ENCODE measurements at places on chromosomes 7 and 10.

- DNase-seq, result no peak
Observed at GRCh38 chr7:132321387-132321786, 254.9 kb downstream of the PLXNA4 start.

DNA sequence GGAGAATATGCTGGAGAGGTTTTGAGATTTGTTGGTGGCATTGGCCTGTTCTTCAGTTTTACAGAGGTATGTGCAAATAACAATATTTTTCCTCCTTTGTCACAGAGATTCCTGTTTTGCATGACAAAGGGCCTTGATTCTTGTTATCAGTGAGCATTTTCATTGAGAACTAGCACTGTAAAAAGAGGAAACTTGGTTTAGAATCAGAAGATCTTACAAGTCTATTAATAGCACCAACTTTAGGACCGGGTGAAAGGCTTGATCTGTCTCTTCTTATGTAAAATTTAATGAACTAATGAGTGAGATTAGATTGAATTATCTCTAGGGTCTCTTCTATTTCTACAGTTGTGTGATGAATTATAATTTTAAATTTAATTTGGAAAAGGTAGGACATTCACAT, 25.5 kb downstream of the TSPAN13 start:
- DNase-seq, result no peak

DNA sequence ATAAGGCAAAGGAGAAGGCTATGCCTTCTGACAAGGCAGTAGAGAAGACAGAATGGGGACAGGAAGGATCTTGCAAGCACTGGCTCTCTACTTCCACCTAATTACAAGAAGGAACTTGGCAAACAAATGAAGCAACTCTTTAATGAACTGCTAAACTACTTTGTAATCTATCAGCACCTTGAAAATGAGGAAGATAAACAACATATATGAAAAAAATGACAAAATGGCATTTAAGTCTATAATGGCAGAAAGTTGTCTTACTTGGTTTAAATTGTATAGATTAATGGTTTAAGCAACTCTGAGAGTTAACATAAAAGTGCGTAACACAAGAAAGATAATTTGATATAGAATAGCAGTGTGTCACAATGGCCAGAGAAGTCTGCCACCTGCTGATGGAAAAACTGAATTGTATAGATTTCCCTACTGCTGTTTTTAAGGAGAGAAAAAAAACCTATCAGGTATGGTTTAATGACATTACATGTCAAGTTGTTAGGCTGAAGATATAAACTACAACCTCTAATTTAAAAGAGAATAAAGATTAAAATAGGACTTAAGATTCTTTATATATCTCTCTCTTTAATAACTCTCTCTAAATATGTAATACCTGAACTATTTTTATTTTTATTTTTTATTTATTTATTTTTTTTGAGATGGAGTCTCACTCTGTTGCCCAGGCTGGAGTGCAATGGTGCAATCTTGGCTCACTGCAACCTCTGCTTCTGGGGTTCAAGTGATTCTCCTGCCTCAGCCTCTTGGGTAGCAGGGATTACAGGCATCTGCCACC, 11.8 kb downstream of the NT5C3A start:
- peak; percentile 53 for DNase-seq

- no peak for DNase-seq
Observed at GRCh38 chr10:27601503-27601902, 97.4 kb downstream of the RAB18 start.

DNA sequence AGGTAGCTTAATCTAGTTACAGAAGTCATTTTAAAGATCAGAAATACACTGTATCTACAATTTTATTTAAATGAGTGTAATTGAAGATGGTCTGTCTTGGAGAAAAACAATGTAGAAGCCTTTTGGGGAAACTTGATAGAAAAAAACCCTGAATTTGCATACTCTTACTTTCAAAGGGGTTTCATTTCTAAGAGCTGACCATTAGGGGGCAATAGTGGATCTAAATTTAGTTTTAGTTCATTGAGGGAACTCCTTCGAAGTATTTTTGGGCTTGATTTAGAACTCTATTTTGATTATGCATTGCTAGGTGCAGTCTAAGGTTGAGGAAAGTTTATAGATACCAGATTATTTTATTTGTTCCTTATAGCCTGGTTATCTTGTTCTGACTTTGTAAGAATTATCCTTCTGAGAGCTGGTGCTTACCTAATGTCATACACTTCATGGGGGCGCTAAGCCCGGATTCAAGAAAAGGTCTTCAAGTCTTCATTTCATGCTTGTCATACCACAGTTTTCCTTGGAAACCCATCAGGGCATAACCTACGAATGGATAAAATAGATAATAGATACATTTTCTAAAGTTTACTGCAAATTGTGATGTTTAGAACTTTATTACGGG, 69.1 kb upstream of the MXI1 start:
- peak; percentile 71 for DNase-seq

GRCh38 chr7:6159097-6159483, 113.3 kb downstream of the CYTH3 start:
- DNase-seq, result no peak

DNA sequence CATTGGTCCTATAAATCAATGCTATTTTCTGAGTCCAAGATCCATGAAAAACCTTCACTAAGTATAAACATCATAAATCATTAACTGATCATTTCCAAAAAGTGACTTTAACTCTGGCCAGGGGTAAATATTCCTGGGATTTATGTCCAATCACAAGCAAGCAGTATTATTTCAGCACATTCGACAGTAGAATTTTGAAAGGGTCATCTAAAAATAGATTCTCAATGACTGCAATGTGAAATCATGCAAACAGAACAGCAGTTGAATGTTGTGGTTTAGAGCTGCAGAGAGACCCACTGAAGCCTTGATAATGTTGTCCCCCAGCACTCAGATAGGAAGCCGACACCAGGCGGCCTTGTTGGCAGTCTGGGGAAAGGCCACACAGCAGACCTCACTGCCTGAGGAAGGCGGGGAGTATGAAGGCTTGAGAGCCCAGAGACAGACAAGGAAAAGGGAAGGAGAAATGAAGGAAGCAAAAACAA, 38.1 kb downstream of the FAM107B start:
- DNase-seq, result peak; percentile 51

DNA sequence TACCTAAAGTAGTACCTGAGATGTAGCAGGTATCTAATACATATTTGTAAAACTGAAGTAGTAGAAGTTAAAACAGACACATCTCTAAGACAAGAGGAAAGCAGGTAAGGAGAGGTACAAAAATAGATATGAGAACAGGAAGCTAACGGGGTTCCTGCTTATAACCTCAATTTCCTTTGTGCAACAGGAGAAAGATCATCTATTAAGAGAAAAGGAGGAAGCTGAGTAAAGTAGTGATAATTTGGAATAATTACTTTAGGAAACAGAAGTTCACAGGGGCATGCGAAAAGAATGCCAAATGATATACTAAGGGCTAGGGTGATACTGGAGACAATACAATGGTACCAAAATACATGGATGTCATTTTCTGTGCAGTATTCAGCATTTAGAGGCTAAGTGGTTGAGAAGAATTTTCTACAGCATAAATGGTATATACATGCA, 108.7 kb downstream of the NRBF2 start:
- no peak for DNase-seq
